ENCODE measurements at places on chromosomes 7 and 10.

DNA sequence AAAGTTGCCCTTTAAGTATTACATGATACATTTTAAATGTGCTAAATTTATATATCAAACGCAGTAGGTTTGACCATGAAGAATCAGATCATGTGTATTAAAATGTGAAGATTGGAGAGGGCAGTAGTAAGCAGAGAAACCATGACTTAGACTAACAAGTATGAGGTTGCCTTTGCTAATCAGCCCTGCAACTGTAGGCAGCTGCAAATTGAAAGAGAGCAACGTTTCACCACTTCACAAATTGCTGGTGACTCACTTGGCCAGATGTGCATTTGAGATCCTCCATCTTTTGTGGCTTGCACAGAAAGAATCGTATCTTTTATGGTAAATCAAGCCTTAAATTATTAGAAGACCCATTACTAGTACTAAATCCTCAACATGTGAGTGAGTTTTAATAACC lies 10.1 kb upstream of the SEMA3A start:
- DNase-seq = no peak

DNA sequence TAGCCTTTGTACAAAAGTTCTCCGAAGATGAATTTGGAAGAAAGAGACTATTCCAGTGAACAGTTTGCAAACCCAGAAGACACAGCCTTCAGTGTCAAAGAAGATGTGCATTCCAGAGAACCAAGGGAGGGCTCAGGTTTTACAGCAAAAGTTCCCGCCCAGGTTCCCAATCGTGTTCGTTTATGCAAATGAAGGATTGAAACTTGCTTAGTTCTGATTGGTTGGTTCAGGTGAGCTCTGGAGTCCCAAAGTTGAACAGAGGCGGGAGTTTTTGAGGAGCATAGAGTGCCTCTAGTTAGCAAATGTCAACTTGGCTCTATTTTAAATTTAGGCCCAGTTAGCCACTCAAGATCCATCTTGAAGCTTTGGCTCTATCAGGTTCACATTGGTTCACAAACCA lies 51.3 kb downstream of the TMEM270 start:
- DNase-seq = no peak

DNA sequence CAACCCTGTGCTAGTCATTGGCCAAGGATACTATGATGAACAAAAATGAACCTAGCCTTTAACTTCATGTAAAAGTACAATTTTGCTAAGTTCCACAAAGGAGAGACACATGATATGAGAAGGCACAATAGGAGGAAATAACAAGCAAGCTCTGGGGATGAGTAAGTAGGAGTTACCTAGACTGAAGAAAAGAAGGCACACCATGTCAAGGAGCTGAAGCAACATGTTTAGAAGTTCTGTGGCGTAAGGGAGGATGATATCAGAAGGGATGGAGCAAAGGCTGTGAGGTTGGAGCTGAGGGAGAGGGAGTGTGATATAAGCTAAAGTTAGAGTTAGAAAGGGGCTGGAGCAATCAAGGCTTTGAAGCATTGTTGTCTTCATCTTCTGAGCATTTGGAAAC lies 25.6 kb downstream of the KIFBP start:
- no peak for DNase-seq

GRCh38 chr10:33365871-33366411 lies 31.5 kb upstream of the NRP1 start:
- no peak for DNase-seq

GRCh38 chr7:86953653-86954336 lies 105.7 kb downstream of the ELAPOR2 start:
- DNase-seq = no peak

GRCh38 chr10:73478636-73479035 lies 17.2 kb downstream of the PPP3CB start:
- no peak for DNase-seq

- no peak for DNase-seq
These were observed 70.2 kb downstream of the ANKRD26 start for GRCh38 chr10:27030060-27030459.
